ENCODE measurements at places on chromosomes 5 and 9. TPM values are rescaled to one million over a fixed set of nuclear protein-coding genes. Genes with fewer than 3 reads are reported as not detected.

ALDH7A1 gene
- 43.8 TPM for polyA plus RNA-seq

RMI1 gene
- polyA plus RNA-seq, result 1.1 TPM

PPP3R2 gene
- not detected for polyA plus RNA-seq

OLFM1 gene
- 8.6 TPM for polyA plus RNA-seq

PCDHGB7 gene
- polyA plus RNA-seq, result 3.8 TPM

PCDHB4 gene
- 5.8 TPM for polyA plus RNA-seq

DNM1 gene
- polyA plus RNA-seq, result 0.43 TPM

GLRX gene
- polyA plus RNA-seq, result 68.6 TPM

PRLR gene
- polyA plus RNA-seq, result 0.25 TPM

INSYN2B gene
- polyA plus RNA-seq, result not detected

CCDC171 gene
- polyA plus RNA-seq, result 0.13 TPM

RASEF gene
- polyA plus RNA-seq, result 2.0 TPM

SEMA5A gene
- 10.8 TPM for polyA plus RNA-seq

SPINK5 gene
- polyA plus RNA-seq, result 0.75 TPM

FAM78A gene
- polyA plus RNA-seq, result 2.0 TPM

CCDC192 gene
- polyA plus RNA-seq, result not detected

PKD2L2 gene
- not detected for polyA plus RNA-seq

C9 gene
- polyA plus RNA-seq, result not detected

SLC1A3 gene
- 0.61 TPM for polyA plus RNA-seq

BRINP1 gene
- 5.0 TPM for polyA plus RNA-seq

PCDHB9 gene
- polyA plus RNA-seq, result 0.25 TPM

ADRB2 gene
- 0.13 TPM for polyA plus RNA-seq

ZNF366 gene
- not detected for polyA plus RNA-seq

PRRC2B gene
- polyA plus RNA-seq, result 23.9 TPM

SLC27A6 gene
- not detected for polyA plus RNA-seq

WWC1 gene
- polyA plus RNA-seq, result 9.1 TPM

SH2D3C gene
- polyA plus RNA-seq, result 2.0 TPM

GCNT1 gene
- polyA plus RNA-seq, result 2.6 TPM

POLR3G gene
- polyA plus RNA-seq, result 0.25 TPM

ANKRD18B gene
- polyA plus RNA-seq, result not detected

LMAN2 gene
- 142 TPM for polyA plus RNA-seq

CDH6 gene
- polyA plus RNA-seq, result 3.6 TPM

PLAC8L1 gene
- polyA plus RNA-seq, result 0.84 TPM
